ENCODE measurements at places on chromosomes 12 and 14. TPM values are rescaled to one million over a fixed set of nuclear protein-coding genes. Genes with fewer than 3 reads are reported as not detected.

PCED1B gene
- 34.0 TPM for polyA plus RNA-seq

ADAM21 gene
- 0.18 TPM for polyA plus RNA-seq

SVOP gene
- not detected for polyA plus RNA-seq

SMAGP gene
- 82.1 TPM for polyA plus RNA-seq

RND1 gene
- polyA plus RNA-seq = 2.6 TPM

EIF2S3B gene
- 0.41 TPM for polyA plus RNA-seq

PFDN5 gene
- 1,442 TPM for polyA plus RNA-seq

PLEKHD1 gene
- 0.11 TPM for polyA plus RNA-seq

PDE3A gene
- polyA plus RNA-seq = not detected

PRORP gene
- 31.5 TPM for polyA plus RNA-seq

ALG10B gene
- 0.63 TPM for polyA plus RNA-seq

LRRC10 gene
- not detected for polyA plus RNA-seq

ACACB gene
- 2.4 TPM for polyA plus RNA-seq

ARMH4 gene
- 0.50 TPM for polyA plus RNA-seq

CDK4 gene
- polyA plus RNA-seq = 77.4 TPM

COPZ1 gene
- 135 TPM for polyA plus RNA-seq

CD69 gene
- 177 TPM for polyA plus RNA-seq

USP44 gene
- 5.5 TPM for polyA plus RNA-seq

TAS2R7 gene
- not detected for polyA plus RNA-seq

SNAPC1 gene
- polyA plus RNA-seq = 5.2 TPM

VRTN gene
- not detected for polyA plus RNA-seq

NRIP2 gene
- 1.7 TPM for polyA plus RNA-seq

CDH24 gene
- polyA plus RNA-seq = 0.09 TPM
